GM12878 (cell line): ENCODE measurements at places on chromosomes 12 and 14. TPM values are rescaled to one million over a fixed set of nuclear protein-coding genes. Genes with fewer than 3 reads are reported as not detected.

DNA sequence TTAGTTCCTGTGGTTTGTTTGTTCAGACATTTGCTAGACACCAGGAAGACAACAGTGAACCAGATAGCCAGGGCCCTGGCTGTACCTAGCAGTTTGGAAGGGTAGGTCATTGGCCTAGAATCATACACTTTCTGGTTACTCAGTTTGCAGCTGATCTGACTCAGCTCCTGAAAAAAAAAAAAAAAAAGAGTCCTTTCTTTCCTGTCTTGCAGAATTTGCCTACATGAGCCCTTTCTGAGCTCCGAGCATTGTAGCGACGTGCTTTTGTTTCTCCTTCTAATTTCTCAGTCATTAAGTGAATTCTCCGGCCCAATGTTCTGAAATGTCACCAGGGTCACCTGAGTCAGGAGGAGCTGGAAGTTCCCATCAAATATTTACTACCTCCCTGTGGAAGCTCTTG lies 2.4 kb downstream of the CABP1 start:
- no peaks in the 10 kb centered on the region for H3K36me3 ChIP-seq
- H3K4me1 ChIP-seq: no peaks in the 10 kb centered on the region
- H3K27me3 ChIP-seq: peaks cover 8% of the 10 kb centered on the region
- no peak overlapping the region for H3K27ac ChIP-seq
- DNase-seq: no peak

DNA sequence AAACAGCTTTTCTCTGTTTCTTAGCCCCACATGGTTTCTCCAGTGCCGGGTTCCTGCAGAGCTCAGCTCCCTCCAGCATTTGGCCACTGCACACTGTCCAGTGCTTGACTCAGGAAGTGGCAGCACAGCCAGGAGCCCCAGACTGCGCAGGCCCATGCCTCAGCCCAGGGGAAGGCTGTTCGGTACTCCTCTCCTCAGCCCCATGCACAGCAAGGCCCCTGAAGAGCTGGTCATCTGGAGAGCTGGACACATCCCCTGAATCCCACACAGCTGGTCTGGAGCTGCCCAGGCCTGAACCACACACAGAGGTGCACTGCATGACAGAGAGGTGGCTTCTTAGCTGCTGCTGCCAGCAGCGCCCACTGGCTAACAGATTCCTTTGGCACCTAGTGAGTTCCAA lies 48.3 kb downstream of the STAB2 start:
- no peaks in the 10 kb centered on the region for H3K27me3 ChIP-seq
- no peak overlapping the region for H3K27ac ChIP-seq
- H3K4me3 ChIP-seq: no peak overlapping the region
- H3K36me3 ChIP-seq: no peaks in the 10 kb centered on the region
- no peak for DNase-seq

DNA sequence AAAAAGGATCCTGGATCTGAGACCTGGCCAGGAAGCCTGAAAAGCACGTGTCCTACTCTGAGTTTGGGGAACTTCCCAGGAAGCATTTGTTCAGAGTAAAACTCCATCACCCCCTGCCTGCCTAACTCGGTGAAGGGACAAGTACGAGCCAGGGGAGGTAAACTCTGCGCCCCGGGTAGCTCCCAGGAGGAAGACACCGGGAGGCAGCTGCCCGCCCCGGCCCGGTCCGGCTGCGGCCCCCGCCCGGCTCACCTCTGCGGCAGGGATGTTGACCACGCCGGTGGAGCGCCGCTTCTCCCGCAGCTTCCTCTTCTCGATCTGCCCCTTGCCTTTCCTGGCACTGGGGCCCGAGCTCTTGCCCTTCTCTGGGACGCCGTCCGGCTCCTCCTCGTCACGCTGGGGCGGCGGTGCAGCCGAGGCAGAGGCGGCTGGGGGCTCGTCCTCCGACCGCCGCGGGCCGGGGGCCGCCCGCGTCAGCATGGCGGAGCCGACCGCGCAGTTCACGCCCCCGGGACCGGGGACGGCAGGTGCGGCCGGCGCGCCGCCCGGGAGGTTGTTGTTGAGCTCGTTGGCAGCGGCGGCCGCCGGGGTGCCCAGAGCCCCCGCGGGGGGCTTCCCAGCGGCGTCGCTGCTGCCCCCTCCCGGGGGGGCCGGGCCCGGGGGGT lies 1.2 kb downstream of the PAWR start:
- H3K36me3 ChIP-seq: no peaks in the 10 kb centered on the region
- H3K27me3 ChIP-seq: no peaks in the 10 kb centered on the region
- H3K27ac ChIP-seq: peak overlapping the region; percentile 86
- no peak for DNase-seq

DNA sequence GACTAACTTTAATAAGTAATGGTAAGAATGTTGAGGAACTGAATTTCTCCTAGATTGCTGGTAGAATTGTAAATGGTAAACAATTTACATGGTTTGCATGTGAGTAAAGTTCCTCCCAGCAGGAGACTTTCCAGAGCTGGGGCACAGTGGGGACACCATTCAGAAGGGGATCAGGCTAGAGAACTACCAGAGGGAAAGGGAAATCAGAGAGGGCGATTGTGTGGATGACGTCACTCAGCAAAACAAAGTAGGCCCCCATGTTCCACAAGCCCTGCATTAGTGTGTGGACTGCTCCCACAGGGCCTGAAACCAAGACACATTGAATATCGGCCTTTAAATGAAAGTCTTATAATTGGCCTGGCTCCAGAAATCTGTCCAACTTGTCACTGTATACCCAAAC lies 9.5 kb downstream of the RNASE11 start:
- no peak overlapping the region for H3K4me3 ChIP-seq
- DNase-seq: no peak
- H3K27ac ChIP-seq: no peak overlapping the region

GRCh38 chr14:92538412-92538985 lies 24.9 kb downstream of the RIN3 start:
- peak; percentile 42 for DNase-seq
- no peak overlapping the region for H3K4me3 ChIP-seq
- no peaks in the 10 kb centered on the region for H3K36me3 ChIP-seq
- no peaks in the 10 kb centered on the region for H3K27me3 ChIP-seq

GRCh38 chr12:123916729-123917128 lies 55.9 kb downstream of the CCDC92 start:
- H3K27ac ChIP-seq: no peak overlapping the region
- H3K4me1 ChIP-seq: no peaks in the 10 kb centered on the region
- H3K27me3 ChIP-seq: no peaks in the 10 kb centered on the region
- H3K4me3 ChIP-seq: no peak overlapping the region
- no peak for DNase-seq

GRCh38 chr12:52752516-52752915 lies 24.6 kb downstream of the KRT76 start:
- no peak overlapping the region for H3K4me3 ChIP-seq
- no peaks in the 10 kb centered on the region for H3K36me3 ChIP-seq
- H3K27me3 ChIP-seq: no peaks in the 10 kb centered on the region; the same call in 1 of the 2 replicates
- DNase-seq: no peak
- H3K4me1 ChIP-seq: no peaks in the 10 kb centered on the region
- no peak overlapping the region for H3K27ac ChIP-seq

DNA sequence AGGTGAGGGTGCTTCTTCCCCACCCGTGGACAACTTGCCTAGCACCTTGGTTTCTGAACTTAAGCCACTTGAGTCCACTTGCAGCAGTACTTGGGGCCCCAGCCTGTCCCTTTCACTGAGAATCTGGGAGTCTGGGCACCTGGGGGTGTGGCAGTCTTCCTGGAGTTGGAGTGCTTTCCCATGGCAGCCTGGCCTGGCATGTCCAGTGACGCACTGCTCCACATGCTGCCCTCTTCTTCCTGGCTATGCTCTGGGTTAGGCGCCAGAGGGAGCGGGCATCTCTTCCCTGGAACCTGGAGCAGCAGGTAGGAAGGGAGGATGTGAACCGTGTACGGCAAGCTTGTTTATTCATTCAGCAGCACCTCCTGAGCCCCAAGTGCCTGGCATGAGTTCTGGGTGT lies 76.4 kb downstream of the PAPOLA start:
- no peak overlapping the region for H3K27ac ChIP-seq
- H3K4me3 ChIP-seq: no peak overlapping the region
- no peaks in the 10 kb centered on the region for H3K36me3 ChIP-seq
- no peaks in the 10 kb centered on the region for H3K4me1 ChIP-seq

DNA sequence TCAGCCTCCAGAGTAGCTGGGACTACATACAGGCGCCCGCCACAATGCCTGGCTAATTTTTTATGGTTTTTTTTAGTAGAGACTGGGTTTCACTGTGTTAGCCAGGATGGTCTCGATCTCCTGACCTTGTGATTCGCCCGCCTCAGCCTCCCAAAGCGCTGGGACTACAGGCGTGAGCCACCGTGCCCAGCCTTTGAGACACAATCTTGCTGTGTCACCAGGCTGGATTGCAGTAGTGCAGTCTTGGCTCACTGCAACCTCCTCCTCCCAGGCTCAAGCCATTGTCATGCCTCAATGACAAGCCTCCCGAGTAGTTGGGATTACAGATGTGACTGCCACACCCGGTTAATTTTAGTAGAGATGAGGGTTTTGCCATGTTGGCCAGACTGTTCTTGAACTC lies 21.3 kb upstream of the STRN3 start:
- H3K27ac ChIP-seq: no peak overlapping the region
- H3K4me3 ChIP-seq: no peak overlapping the region
- no peaks in the 10 kb centered on the region for H3K27me3 ChIP-seq
- no peaks in the 10 kb centered on the region for H3K36me3 ChIP-seq
- no peaks in the 10 kb centered on the region for H3K4me1 ChIP-seq

DNA sequence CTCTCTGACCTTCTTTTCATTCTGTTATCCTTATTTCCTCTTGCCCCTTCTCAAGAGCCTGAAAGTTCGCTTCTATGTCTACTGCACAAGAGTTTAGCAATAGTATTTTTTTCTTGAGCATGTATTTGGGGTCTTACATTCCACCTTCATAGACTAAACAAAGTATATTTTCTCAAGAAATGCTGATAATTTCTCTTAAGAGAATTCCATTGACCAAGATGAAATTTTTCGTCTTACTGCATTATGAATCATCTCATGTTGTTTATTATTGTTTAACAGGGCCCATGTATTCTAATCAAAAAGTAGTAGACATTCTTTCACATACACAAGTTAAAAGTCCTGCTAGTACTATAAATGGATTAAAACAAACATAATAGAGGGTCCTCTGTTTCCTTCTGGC lies 219.3 kb downstream of the C12orf50 start:
- no peak for DNase-seq
- no peak overlapping the region for H3K4me3 ChIP-seq
- H3K36me3 ChIP-seq: no peaks in the 10 kb centered on the region
- H3K4me1 ChIP-seq: no peaks in the 10 kb centered on the region
- no peaks in the 10 kb centered on the region for H3K27me3 ChIP-seq
- H3K27ac ChIP-seq: no peak overlapping the region

GRCh38 chr12:120139958-120140357 lies 23.4 kb upstream of the RAB35 start:
- H3K4me1 ChIP-seq: peaks cover under 1% of the 10 kb centered on the region; the same call in 1 of the 2 replicates
- H3K27me3 ChIP-seq: no peaks in the 10 kb centered on the region
- H3K27ac ChIP-seq: no peak overlapping the region
- DNase-seq: no peak

DNA sequence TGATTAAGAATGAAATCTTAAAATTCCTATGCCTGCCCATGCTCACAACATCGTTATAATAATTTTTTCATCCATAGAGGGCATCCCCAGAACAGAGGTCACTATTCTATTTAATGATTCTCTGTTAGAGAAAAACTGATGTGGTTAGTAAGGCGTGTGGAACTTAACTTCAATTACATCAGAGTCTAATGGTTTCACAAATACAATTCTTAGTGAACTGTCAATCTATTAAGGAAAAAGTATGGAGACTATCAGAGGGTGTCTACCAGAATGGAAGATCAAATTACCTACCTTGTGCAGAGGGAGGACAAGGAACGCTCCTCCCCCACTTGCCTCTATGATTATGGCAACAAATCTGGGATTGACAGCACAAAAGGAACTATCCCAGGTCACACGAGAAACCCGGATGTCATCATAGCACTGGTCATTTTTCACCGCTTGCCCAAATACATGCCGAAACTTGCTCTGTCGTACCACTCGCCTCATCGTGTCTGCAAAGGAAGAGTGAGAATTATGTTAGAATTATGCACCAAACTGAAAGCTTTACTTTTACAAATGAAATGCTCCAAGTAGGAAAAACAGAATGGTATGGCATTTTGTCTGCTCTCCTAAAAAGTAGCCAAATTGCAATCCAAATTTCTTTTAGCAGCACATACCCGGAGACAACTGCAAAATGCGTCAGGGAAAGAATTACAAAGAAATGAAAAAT lies 30.3 kb downstream of the CORO1C start:
- no peak for DNase-seq
- no peaks in the 10 kb centered on the region for H3K27me3 ChIP-seq

- H3K4me3 ChIP-seq: no peak overlapping the region
- no peak for DNase-seq
- no peaks in the 10 kb centered on the region for H3K4me1 ChIP-seq
- H3K27me3 ChIP-seq: no peaks in the 10 kb centered on the region
- no peaks in the 10 kb centered on the region for H3K36me3 ChIP-seq
These were observed 29.5 kb upstream of the ZNF740 start for GRCh38 chr12:53151039-53151438.

- no peaks in the 10 kb centered on the region for H3K4me1 ChIP-seq
- no peak overlapping the region for H3K4me3 ChIP-seq
- H3K27ac ChIP-seq: no peak overlapping the region
- peaks cover 7% of the 10 kb centered on the region for H3K36me3 ChIP-seq
- DNase-seq: no peak
These were observed 74.3 kb downstream of the SYNE3 start for GRCh38 chr14:95442016-95442632.

GRCh38 chr14:100644383-100644782 lies 57.2 kb upstream of the BEGAIN start:
- no peaks in the 10 kb centered on the region for H3K36me3 ChIP-seq
- no peak overlapping the region for H3K4me3 ChIP-seq
- no peaks in the 10 kb centered on the region for H3K27me3 ChIP-seq
- DNase-seq: no peak

GRCh38 chr12:13597837-13598236 lies 383.6 kb downstream of the GRIN2B start:
- no peaks in the 10 kb centered on the region for H3K36me3 ChIP-seq
- no peak for DNase-seq
- no peak overlapping the region for H3K4me3 ChIP-seq

DNA sequence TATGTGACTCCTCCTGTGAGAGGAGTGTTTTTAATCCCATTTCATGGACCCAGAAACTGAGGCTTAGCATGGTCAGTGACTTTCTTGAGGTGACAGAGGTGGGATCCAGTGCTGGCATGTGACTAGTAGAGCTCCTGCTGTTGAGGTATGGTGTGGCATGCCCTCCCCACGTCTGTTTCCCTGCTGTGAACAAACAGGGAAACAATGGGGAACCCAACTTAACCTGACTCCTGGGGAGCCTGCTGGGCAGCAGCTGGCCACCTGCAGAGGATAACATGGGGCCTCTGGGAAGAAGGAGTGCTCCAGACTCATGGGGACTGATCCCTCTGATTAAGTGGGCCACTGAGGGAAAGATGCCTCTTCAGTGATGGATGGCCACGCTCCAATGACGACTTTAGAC lies 114.0 kb downstream of the BEGAIN start:
- no peak overlapping the region for H3K4me3 ChIP-seq
- no peaks in the 10 kb centered on the region for H3K36me3 ChIP-seq
- H3K27ac ChIP-seq: no peak overlapping the region
- no peaks in the 10 kb centered on the region for H3K4me1 ChIP-seq
- no peak for DNase-seq
- H3K27me3 ChIP-seq: no peaks in the 10 kb centered on the region

C3AR1 gene
- 0.10 and 0.19 TPM in 2 replicates for total RNA-seq

CLEC9A gene
- not detected in 2 replicates for total RNA-seq

TESPA1 gene
- total RNA-seq: 34.4 and 37.5 TPM in 2 replicates

MORN3 gene
- 0.15 and 0.19 TPM in 2 replicates for total RNA-seq

PAPOLA gene
- total RNA-seq: 119 and 122 TPM in 2 replicates

GSG1 gene
- not detected in 2 replicates for total RNA-seq

ACYP1 gene
- 14.9 and 18.2 TPM in 2 replicates for total RNA-seq

KIAA0586 gene
- total RNA-seq: 18.1 and 21.9 TPM in 2 replicates

TPH2 gene
- not detected in 2 replicates for total RNA-seq

NEUROD4 gene
- total RNA-seq: not detected in 2 replicates
